ENCODE measurements at places on chromosomes 1 and 21. TPM values are rescaled to one million over a fixed set of nuclear protein-coding genes. Genes with fewer than 3 reads are reported as not detected.

GRCh38 chr1:220928320-220928719 lies 49.1 kb downstream of the HLX start:
- peaks cover 4% of the 10 kb centered on the region for H3K4me1 ChIP-seq
- no peaks in the 10 kb centered on the region for H3K36me3 ChIP-seq
- H3K27me3 ChIP-seq = no peaks in the 10 kb centered on the region
- no peak for DNase-seq

- no peak for DNase-seq
- H3K4me1 ChIP-seq = peaks cover 5% of the 10 kb centered on the region
- no peaks in the 10 kb centered on the region for H3K36me3 ChIP-seq
- H3K27me3 ChIP-seq = no peaks in the 10 kb centered on the region
Measured at GRCh38 chr21:38496224-38496623, 2.1 kb downstream of the ERG start.

DNA sequence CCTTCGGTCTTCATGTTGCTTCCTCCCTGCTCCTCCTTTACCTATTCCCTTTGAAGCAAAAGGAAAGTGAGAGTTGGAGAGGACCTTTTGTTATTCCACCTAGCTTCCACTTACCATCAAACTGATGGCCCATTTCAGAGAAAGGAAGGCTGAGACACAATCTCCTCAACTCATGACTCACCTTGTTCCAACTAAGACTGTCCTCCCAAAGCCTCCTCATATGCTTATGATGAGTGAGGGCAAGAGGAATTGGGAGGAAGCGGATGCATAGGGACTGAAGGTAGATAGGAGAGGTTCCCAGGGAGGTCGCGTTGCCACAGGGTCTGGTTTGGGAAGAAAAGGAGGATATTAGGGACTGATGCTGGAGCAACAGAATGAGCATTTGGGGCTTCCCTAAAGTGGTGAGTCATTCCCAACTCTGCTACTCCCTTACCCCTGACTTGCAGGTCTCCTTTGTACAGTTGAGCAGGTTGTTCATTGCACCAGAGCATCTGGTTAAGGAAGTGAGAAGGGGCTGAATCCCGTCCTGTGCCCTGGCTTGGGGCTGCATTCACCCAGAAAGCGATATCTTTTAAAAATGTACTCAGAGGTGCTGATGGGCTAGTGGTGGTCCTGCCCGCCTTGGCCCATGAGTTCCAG lies 35.0 kb downstream of the LGR6 start:
- no peak overlapping the region for H3K27ac ChIP-seq
- no peak for DNase-seq
- H3K36me3 ChIP-seq = no peaks in the 10 kb centered on the region
- no peak overlapping the region for H3K4me3 ChIP-seq
- peaks cover 24% of the 10 kb centered on the region for H3K27me3 ChIP-seq

GRCh38 chr1:31228986-31229385 lies 10.7 kb downstream of the NKAIN1 start:
- H3K4me3 ChIP-seq = no peak overlapping the region
- no peak overlapping the region for H3K27ac ChIP-seq
- no peaks in the 10 kb centered on the region for H3K4me1 ChIP-seq
- H3K36me3 ChIP-seq = no peaks in the 10 kb centered on the region
- no peak for DNase-seq

- peaks cover 35% of the 10 kb centered on the region for H3K4me1 ChIP-seq
- peak; percentile 23 for DNase-seq
- peaks cover 40% of the 10 kb centered on the region for H3K27me3 ChIP-seq
Measured at GRCh38 chr1:14599183-14599791, 802 bp downstream of the KAZN start.

DNA sequence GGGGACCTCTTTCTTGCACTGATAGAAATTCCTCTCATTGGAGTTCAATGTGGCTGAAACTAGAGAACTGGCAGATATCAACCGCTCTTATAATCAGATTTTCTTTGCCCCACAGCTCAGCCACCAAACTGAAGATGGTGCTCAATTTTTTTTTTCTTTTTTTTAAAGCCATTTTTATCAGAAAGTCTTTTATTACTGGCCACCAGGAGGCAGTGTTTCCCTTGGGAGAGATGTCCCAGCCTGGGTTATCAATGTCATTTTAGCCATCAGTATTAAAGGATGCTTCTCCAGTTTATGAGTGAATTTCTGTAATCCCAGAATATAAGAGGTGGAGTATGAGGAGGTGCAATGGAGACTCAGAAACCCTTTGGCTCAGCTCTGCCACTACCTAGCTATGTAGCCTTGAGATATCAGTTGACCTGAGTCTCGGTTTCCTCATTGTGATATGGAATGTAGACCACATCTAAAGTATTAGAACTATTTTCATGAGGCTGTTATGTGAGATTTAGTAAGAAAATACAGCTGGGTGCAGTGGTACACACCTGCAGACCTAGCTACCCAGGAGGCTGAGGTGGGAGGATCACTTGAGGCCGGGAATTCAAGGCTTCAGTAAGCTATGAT lies 27.6 kb downstream of the CD244 start:
- DNase-seq = no peak
- H3K27ac ChIP-seq = no peak overlapping the region
- H3K4me1 ChIP-seq = no peaks in the 10 kb centered on the region
- no peaks in the 10 kb centered on the region for H3K27me3 ChIP-seq
- no peak overlapping the region for H3K4me3 ChIP-seq
- H3K36me3 ChIP-seq = no peaks in the 10 kb centered on the region

DNA sequence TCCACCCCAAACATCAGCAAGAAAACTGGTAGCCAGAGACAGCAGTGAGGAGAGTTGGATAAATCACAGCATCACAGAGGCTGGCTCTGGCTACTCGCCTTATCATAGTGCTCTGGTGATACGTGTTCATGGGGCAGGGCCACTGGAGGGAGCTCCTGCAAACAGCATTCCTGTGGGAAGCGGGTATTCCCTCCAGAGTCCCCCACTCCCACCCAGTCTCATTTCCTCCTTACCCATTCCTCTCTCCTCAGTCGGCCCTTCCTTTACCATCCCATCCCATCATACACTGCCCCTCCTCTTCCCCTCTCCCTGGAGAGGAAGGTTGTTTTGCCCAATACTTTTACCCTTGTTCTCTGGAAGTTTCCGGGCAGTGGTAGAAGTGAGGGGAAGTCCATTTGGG lies 7.1 kb downstream of the NHLH2 start:
- no peak overlapping the region for H3K27ac ChIP-seq
- H3K4me3 ChIP-seq = no peak overlapping the region
- H3K36me3 ChIP-seq = no peaks in the 10 kb centered on the region
- peaks cover 49% of the 10 kb centered on the region for H3K27me3 ChIP-seq
- DNase-seq = no peak

Gene CLCN6
- total RNA-seq = 7.5 TPM

DNA sequence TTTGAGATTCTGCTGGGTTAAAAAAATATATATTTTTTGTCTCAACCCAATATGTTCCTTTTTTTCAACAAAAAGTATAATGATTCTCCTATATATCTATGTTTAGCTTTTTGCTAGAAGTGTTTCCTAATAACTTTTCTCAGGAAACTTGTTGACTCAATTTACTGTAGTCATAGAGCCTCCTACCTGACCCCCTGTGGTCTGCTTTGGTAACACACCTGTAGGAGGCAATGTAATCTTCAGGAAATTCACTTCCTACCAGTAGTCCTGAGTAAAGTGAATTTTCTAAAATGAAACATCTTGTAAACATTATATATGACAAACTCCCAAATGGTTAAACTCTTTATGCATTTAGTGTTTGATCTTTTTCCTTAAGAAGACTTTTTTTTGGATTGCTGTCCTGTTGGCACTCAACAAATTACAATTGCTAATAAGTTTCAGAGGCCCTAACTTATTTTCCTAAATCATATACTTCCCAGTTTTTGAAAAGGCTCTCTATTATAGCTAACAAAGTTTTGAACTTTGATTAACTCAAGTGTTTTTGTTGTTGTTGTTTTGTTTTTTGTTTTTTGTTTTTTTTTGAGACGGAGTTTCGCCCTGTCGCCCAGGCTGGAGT lies 118.3 kb downstream of the OLFML2B start:
- H3K4me3 ChIP-seq = no peak overlapping the region
- H3K27ac ChIP-seq = no peak overlapping the region
- H3K27me3 ChIP-seq = no peaks in the 10 kb centered on the region
- H3K36me3 ChIP-seq = no peaks in the 10 kb centered on the region
- no peaks in the 10 kb centered on the region for H3K4me1 ChIP-seq

DNA sequence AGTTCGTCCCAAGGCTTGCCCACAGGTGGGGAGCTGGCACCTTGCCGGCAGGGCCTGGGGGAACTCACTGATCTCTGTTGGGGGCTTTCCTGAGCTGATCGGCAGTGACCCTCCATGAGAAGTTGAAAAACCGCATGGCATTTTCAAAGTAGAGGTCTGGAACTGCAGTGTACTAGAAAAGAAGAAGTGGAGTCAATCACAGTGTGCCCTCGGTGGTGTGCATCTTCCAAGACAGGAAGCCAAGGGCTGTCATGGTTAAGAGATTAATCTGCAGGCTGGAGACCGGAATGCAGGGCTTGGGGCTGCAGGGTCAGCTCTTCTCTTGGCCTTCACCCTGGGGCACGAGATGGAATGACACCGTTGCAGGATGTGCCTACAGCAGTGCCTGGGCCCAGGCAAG lies 56.8 kb downstream of the ECE1 start:
- no peak for DNase-seq
- H3K4me1 ChIP-seq = peaks cover 10% of the 10 kb centered on the region
- H3K4me3 ChIP-seq = no peak overlapping the region
- H3K36me3 ChIP-seq = peaks cover 46% of the 10 kb centered on the region
- no peak overlapping the region for H3K27ac ChIP-seq

GRCh38 chr21:42465803-42466127 lies 30.3 kb downstream of the RSPH1 start:
- no peak overlapping the region for H3K27ac ChIP-seq
- H3K27me3 ChIP-seq = no peaks in the 10 kb centered on the region
- no peak for DNase-seq
- H3K36me3 ChIP-seq = no peaks in the 10 kb centered on the region
- peaks cover 23% of the 10 kb centered on the region for H3K4me1 ChIP-seq
- H3K4me3 ChIP-seq = no peak overlapping the region

Gene GBP2
- 1.3 TPM for total RNA-seq

DNA sequence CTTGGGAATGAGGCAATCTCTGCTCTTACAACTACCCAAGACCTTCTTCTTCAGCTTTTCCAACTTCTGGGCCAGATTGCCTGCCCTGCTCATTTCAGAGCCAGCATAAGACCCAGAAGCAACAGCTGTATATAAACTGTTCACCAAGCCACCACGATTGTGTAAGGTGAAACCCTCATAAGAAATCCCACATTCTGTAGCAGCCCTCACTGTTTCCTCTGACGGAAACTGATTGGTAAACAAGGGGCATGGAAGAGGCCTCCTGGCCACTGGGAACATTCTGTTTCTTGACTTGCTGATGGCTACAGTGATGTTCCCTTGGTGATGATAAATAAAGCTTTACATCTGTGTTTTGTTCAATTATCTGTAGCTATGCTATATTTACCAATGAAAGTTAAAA lies 39.7 kb upstream of the EXO1 start:
- DNase-seq = no peak
- no peak overlapping the region for H3K4me3 ChIP-seq
- no peak overlapping the region for H3K27ac ChIP-seq
- no peaks in the 10 kb centered on the region for H3K4me1 ChIP-seq
- H3K36me3 ChIP-seq = no peaks in the 10 kb centered on the region
- no peaks in the 10 kb centered on the region for H3K27me3 ChIP-seq

GRCh38 chr1:221708987-221709386 lies 32.9 kb downstream of the DUSP10 start:
- no peak overlapping the region for H3K4me3 ChIP-seq
- peaks cover 29% of the 10 kb centered on the region for H3K4me1 ChIP-seq
- H3K27me3 ChIP-seq = no peaks in the 10 kb centered on the region
- H3K27ac ChIP-seq = peak overlapping the region; percentile 83
- H3K36me3 ChIP-seq = peaks cover 13% of the 10 kb centered on the region

GRCh38 chr1:160888926-160889325 lies 3.9 kb upstream of the ITLN1 start:
- H3K4me3 ChIP-seq = no peak overlapping the region
- H3K4me1 ChIP-seq = no peaks in the 10 kb centered on the region
- DNase-seq = no peak
- no peak overlapping the region for H3K27ac ChIP-seq
- no peaks in the 10 kb centered on the region for H3K27me3 ChIP-seq

DNA sequence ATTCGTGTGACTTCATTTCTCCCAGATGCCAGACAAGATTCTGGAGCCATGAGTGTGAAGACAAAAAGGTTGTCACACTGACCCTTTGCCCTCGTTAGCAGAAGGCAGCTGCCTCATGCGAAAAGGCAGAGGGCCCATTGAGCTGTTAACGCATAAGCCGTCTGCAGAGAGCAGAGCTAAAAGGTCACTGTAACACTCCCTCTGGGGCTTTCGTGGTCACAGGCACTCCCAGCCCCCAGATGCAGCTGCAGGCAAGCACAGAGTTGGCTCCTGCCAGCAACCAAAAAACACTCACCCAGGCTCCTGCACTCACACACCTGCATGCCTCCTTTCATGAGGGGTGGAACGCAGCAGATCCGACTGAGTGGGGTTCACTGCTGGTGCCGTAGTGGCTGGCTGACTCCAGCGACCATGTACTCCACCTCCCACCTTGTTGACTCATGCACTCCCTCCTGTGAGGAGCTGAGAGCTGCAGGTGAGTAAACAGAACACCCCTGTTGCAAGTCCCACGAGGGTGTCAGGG lies 287.5 kb downstream of the SMYD3 start:
- H3K4me3 ChIP-seq = no peak overlapping the region
- no peaks in the 10 kb centered on the region for H3K27me3 ChIP-seq
- H3K36me3 ChIP-seq = no peaks in the 10 kb centered on the region

Gene ANGPTL7
- total RNA-seq = 1.2 TPM

Gene RNF187
- total RNA-seq = 22.3 TPM

Gene TNFRSF25
- 10.3 TPM for total RNA-seq

GRCh38 chr1:44135886-44136285 lies 5.5 kb downstream of the KLF18 start:
- DNase-seq = no peak
- no peaks in the 10 kb centered on the region for H3K4me1 ChIP-seq
- H3K4me3 ChIP-seq = no peak overlapping the region
- H3K36me3 ChIP-seq = no peaks in the 10 kb centered on the region
- H3K27ac ChIP-seq = no peak overlapping the region

DNA sequence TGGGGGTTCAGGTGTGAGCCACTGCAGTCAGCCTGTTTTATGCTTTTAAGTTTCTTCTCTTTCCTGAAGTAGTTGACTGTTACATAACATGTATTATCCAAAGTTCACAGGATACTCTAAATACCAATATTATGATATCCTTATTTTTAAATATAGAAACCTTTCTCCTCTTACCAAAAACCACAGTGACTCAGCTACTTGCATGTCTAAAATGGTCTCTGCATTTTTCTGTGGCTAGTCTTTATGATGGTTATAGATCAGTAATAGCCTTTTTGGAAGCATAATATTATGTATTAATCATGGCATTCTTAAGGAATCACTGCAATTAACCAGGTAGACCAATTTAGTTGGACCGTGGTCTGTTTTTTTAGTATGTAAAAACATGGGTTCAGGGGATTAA lies 210.8 kb upstream of the CACYBP start:
- no peak for DNase-seq
- no peaks in the 10 kb centered on the region for H3K4me1 ChIP-seq
- no peak overlapping the region for H3K27ac ChIP-seq
- H3K36me3 ChIP-seq = no peaks in the 10 kb centered on the region
- H3K4me3 ChIP-seq = no peak overlapping the region

Gene A3GALT2
- not detected for total RNA-seq

- H3K27me3 ChIP-seq = no peaks in the 10 kb centered on the region
- H3K4me1 ChIP-seq = peaks cover 14% of the 10 kb centered on the region
- H3K4me3 ChIP-seq = no peak overlapping the region
- DNase-seq = no peak
- peaks cover 5% of the 10 kb centered on the region for H3K36me3 ChIP-seq
Measured at GRCh38 chr1:12438349-12438924, 179.6 kb downstream of the DHRS3 start.

Data from muscle of leg (tissue), 16 donors.